ENCODE measurements at places on chromosomes 5 and 9.

DNA sequence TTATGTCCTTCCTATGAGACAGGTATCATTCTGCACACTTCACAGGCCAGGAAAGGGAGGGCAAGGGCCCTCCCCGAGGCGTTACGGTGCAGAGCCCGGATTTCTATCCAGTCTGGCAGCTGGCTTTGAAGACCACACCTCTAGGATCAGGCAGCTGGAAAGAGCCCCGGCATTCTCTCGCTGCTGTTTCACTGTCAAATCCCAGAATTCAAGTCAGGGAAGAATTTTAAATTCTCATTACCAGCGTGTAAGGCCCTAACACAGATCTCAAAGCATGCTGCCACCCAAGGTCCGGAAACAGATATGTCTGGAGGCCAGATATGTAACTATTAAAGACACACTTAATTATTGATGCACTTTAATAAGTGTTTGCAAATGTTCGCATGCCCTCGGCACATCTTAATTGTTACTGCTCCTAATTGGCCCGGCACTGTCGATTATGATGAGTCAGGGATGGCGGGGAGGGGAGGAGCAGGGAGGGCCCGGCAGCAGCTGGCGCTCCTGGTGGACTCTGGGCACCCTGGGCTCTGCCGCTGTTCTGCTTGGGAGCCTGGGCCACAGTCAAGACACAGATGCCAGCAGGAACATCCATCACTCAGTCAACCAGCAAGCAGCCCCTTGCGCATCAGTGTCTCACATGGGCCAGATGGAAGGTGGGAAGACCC lies 76.3 kb upstream of the BARHL1 start:
- DNase-seq: no peak

- no peak for DNase-seq
These were observed 534 bp upstream of the SAPCD2 start for GRCh38 chr9:137070906-137071275.

DNA sequence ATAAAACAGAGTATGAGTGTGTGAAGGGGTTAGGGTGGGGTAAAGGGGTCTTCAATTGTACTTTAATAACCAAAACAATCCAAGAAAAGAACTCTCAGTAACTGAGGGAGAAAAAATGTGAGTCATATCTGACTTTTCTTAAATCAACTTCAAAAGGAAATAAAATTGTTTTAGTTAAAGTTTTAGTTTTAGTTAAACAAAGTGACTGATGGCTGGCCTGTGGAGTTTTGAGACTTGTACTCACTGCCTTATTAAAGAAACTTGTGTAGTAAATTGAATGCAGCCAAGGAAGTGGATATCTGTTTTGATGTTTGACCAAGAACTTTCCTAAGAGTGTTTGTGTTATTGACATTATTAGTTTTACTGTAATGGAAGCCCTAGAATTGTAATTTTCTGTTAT lies 2032.6 kb downstream of the MAT2B start:
- DNase-seq: no peak

DNA sequence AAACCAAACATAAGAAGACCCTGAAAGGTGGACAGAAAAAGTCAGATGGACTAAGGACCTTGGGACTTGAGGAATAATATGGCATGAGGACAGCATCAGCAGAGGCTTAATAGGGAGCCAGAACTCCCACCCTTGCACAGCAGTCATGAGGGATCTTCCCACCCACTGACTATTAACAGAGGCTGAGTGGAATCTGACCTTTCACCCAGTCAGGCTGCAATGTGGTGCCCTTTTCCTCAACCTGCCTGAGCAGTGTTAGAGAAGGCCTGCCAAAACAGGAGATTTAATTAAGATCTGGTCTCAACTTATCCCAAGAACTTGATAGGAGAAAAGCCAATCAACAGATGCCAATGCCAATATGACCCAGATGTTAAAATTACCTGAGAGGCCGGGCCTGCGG lies 481.9 kb downstream of the KDM4C start:
- DNase-seq: no peak

DNA sequence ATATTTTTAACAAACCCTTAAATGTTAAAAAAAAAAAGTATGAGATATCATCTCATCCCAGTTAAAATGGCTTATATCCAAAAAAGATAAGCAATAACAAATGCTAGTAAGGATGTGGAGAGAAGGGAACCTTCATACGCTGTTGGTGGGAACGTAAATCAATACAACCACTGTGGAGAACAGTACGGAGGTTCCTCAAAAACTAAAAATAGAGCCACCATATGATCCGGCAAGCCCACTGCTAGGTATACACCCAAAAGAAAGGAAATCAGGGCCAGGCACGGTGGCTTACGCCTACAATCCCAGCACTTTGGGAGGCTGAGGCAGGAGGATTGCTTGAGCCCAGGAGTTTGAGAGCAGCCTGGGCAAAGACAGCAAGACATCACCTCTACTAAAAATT lies 3.0 kb downstream of the MTMR12 start:
- no peak for DNase-seq

GRCh38 chr5:142981886-142982820 lies 212.0 kb downstream of the ARHGAP26 start:
- DNase-seq: no peak

Measured in activated CD4-positive, alpha-beta T cell treated with anti-CD3 and anti-CD28 coated beads, Interleukin-2, amount 50 U/mL, for 24 hours (primary cell).